ENCODE measurements at places on chromosomes 11 and 22. TPM values are rescaled to one million over a fixed set of nuclear protein-coding genes. Genes with fewer than 3 reads are reported as not detected.

YAP1 gene
- 6.0 TPM for polyA plus RNA-seq

OR5AL1 gene
- polyA plus RNA-seq = not detected

OR52E1 gene
- not detected for polyA plus RNA-seq

FLRT1 gene
- polyA plus RNA-seq = 0.16 TPM

ANO3 gene
- polyA plus RNA-seq = not detected

CHRDL2 gene
- 0.91 TPM for polyA plus RNA-seq

All from spleen (tissue), 13 donors.